ENCODE measurements at places on chromosomes 3 and 15.

DNA sequence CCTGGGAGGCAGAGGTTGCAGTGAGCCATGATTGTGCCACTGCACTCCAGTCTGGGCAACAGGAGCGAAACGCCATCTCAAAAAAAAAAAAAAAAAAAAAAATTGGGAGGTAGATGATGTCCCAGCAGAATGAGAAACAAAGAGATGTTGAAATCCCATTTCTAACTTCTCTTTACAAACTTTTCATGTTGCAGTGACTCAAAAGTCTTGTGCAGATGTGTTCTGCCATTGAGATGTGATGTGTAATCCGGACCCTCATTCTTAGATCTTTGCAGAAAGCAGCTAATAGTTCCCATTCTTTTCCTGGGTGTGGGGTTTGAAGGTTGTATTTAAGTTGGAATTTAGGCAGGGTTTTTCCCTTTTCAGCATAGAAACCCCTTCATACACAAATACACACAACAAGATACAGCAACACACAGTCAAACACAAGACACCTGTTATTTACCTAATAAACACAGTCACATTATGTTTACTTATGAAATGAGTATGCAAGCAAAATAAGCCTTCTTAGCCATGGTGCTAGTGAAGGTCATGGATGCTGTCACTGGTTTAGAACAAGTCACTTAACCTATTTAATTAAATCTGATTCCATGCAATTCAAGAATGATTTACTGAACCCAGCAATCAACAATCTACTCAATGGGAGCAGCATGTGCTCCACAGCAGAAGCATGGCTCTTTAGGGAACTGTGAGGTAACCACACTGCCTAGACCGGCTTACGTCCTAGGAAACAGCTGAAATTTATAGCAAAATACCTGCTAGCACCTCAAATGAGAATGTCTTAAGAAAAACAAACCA is 14.9 kb downstream of the SIAH2 start:
- DNase-seq: no peak

DNA sequence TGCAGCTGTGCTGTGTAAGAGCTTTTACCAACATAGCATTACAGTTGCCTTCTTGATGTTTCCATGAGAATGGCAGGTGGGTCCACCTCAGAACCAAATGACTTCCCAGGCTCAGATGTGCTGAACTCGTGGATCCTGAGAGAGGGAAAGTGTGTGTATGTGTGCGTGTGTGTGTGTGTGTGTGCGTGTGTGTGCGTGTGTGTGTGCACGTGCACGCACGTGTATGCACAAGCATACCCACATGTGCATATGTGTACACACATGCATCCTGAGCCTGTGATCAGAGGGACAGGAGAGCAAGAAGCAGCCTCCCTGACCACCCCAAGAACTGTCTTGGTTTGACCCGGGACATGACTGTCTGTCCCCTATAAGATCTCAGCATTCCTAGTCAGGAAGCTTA is 48.1 kb downstream of the CHDH start:
- no peak for DNase-seq

GRCh38 chr3:120102232-120102631 is 8.0 kb upstream of the GSK3B start:
- no peak for DNase-seq

DNA sequence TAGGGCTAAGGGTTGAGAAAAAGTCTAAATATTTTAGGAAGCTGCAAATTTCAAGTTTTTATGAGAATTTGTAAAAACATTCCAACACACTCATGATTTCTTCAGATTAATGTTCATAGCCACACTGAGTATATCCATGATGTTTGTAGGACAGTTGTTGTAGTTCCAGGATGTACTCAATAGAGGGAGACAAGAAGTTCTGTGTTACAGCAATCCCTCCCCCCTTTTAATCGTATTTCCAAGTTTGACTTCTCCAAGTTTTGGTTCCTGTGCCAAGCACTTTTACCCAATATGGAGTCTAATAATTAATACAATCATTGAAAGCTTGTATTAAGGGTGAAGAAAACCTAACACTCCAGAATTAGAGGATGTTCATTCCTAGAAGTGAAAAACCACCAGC is 143.4 kb downstream of the FEZF2 start:
- DNase-seq: peak; percentile 4

DNA sequence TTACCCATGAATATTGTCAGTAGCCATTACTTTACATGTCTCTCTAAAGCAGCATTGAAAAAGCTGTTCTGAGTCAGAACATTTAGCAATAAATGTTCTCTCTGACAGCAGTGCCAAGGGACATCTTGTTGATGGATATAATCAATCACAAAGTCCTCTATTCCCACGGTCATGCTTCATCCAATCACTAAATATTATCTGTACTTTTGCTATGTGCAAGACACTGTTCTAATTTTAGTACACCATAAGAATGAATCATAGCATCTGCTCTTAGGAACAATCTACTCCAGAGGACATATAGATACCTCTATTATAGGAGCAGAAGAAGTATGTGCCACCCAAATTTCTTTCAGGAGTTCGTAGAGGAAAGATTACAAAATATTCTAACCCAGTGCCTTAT is 142.5 kb upstream of the MBNL1 start:
- no peak for DNase-seq

DNA sequence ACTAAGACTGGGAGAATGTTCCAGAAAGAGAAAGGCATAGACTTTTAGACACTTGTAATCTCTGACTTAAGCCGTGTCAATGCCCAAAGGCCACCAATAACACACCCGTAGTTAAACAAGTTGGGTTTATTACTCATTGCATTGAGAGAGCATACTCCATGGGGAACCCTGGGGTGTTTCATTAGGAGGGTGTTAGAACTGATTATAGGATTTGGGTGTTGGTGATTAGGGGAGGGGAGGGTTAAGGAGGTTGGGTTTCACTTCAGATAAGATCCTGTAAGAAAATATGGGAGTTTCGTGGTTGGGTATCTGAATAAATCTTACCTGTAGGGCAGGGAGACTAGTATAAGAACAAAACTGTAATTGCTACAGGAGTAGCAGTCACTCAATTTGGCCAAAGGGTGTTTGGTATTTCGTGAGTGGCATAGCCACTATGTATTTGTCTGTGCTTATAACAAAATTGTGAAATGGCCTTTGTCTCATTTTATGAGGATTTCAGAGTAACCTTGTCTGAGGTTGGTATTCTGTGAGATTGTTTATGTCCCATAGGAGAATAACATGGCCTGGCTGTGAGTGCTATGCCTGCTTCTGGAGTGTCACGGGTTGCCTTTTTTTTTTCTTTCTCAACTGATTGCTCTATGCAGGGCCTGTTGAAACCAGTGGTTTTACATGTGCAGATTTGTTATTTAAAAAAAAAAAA is 2.9 kb downstream of the HACD3 start:
- no peak for DNase-seq

DNA sequence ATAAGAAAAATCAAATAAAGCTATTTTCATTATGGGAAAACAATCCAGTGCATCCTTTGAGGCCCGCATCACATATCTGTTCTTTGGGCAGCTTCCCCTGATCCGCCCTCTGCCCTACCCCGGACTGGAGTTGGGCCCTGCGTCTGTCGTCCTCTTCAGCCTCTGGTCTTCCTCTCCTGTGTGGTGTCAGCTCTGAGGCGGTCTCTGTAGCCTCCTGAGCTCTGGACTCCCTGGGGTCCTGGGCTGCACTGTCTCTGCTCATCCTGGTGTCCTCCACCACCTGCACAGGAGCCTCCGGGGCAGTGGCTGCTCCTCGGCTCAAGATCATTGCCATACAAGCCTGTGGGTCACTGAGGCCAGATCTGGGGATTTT is 7.4 kb upstream of the SNX22 start:
- DNase-seq: no peak

DNA sequence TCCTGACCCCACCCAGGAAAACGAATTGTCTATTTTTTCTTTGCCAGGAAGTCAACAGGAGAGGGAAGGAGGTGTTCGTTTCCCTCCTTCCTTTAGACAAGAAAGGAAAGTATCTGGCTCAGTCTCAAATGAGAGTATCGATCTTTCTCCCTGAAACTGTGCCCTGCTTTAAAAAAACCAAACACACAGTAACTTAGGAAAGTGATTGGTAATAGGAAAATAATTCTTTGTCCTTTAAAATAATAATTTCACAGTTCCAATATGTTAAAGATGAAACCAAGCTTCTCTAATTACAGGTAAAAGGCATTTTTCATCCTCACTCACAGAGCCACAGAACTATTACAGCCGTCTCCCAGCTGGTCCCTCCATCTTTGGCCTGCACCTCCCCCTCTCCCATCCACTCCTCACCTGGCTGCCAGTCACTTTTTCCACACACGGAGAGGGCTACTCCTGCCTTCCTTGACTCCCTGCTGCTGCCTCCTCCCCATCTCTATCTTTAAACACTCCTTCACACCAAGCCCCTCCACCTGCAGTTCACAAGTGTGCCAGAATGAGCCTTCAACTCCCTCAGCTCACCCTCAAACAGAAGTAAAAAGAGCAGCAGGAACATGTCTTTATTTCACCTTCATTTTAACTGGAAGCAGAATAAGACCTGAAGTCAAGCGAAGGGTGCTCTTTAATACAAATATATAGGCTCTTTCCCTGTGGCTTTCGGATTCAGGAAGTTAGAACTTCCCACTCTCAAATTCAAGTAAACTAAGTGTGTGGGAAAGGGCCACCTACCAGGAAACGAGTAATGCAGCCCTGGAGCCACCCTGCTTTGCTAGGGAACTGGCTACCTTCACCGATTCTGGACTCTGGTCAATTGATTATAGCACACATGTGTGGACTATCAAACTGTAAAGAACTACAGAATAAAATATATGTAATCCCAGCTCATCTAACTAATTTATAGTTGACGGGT is 116.4 kb downstream of the SENP2 start:
- DNase-seq: no peak

- no peak for DNase-seq
Observed at GRCh38 chr15:25176616-25176923, 221.8 kb downstream of the SNRPN start.

GRCh38 chr3:59609657-59610348 is 560.0 kb upstream of the CFAP20DC start:
- DNase-seq: no peak

DNA sequence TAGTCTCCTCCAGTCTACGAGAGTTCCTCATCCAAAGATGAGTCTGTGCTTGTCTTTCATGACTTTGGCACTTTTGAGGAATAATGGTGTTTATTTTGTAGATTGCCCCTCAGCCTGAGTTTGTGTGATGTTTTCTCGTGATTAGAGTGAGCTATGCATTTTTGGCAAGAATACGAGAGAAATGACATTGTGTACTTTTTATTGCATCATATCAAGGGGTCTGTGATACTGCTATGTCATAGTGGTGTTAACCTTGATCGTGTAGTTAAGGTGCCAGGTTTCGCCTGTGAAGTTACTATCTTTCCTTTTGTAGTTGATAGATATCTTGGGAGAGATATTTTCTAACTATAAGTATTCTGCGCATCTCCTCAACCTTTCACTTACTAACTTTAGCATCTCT is 18.9 kb downstream of the RSRC1 start:
- DNase-seq: no peak

GRCh38 chr15:72774696-72775383 is 8.7 kb downstream of the ADPGK start:
- DNase-seq: no peak

GRCh38 chr3:172203522-172204258 is 164.3 kb downstream of the FNDC3B start:
- DNase-seq: no peak

DNA sequence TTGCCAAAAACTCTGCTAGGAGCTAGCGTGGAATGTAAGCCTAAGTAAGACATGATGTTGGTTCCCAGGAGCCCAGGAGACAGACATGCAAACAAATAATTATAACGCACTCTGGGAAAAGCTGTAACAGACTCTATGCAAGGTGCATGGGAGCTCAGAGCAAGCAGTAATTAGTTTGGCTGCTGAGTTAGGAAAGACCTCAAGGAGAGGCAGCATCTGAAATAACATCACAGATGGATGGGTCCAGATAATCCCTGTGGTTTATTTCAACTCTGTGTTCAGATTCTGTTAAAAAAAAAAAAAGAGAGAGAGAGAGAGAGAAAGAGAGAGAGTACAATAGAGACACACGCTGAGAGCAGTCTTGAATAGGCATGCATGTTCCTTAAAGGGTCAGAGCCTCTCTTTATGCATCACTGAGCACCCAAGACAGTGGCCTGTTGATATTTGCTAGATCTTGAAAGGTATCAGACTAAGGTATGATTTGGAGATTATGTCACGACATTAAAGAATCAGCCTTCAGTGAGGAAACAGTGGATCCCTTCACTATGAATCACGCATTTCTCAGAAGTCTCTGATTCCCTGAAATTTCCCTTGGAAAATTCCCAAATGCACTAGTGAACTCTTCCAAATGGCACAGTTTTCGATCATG is 124.4 kb upstream of the LIPC start:
- no peak for DNase-seq

GRCh38 chr3:182909318-182910040 is 70.9 kb downstream of the DCUN1D1 start:
- DNase-seq: no peak

DNA sequence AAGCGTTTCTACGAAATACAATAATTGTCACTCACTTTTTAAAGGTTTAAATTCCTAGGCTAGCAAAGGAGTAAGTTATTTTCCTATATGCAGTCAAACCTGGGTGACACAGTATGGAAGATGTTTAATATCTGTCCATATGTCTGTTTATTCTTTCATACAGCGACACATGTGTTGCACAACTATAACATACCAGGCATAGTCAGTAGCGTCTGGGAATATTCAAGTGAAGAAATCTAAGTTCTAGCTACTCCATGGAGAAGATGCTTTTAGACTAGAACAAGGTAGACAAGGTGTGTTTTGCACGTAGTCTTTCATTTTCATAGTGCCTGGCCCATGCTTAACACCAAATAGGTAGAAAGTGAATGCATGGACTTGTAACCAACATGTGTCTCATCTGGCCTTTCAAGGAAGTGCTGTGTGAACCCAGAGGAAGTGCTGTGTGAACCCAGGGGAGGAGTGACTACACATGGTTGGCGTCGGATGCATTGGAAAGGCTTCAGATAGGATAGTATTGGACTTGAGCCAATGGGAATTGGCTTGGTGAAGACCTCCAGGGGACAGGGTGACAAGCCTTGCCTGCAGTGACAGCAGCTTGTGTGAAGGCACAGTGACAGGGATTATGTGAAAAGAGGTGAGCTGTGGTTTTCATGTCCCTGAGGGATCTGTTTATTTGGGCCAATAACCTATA is 267.0 kb downstream of the PTPRG start:
- DNase-seq: no peak

DNA sequence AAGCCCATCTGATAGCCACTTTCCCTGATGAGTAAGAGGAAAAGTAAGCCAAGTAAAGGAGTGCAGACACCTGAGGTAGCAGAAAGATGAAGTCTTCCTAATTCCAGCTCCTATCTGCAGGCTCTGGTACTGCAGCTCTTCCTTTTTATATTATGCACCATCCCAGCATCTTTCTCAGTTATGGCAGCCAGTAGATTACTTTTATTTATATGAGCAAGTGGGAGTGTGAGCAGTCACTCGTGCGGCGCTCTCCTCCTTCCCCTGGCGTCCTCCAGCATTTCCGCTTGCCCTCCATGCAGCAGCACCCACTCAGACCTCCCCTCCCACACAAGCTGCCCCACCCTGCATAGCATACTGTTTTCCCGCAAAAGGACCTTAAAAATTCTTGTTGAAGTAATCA is 465.9 kb upstream of the DPPA4 start:
- no peak for DNase-seq
